Endothelial cell (in vitro differentiated cells): ENCODE measurements at places on chromosomes 6 and 20. TPM values are rescaled to one million over a fixed set of nuclear protein-coding genes. Genes with fewer than 3 reads are reported as not detected.

GRCh38 chr6:118719351-118720124 lies 68.1 kb upstream of the CEP85L start:
- no peaks in the 10 kb centered on the region for H3K4me1 ChIP-seq
- H3K4me3 ChIP-seq: no peak overlapping the region
- peaks cover 2% of the 10 kb centered on the region for H3K27me3 ChIP-seq
- H3K36me3 ChIP-seq: no peaks in the 10 kb centered on the region
- DNase-seq: no peak

Gene FRS3
- total RNA-seq: 8.8 TPM

DNA sequence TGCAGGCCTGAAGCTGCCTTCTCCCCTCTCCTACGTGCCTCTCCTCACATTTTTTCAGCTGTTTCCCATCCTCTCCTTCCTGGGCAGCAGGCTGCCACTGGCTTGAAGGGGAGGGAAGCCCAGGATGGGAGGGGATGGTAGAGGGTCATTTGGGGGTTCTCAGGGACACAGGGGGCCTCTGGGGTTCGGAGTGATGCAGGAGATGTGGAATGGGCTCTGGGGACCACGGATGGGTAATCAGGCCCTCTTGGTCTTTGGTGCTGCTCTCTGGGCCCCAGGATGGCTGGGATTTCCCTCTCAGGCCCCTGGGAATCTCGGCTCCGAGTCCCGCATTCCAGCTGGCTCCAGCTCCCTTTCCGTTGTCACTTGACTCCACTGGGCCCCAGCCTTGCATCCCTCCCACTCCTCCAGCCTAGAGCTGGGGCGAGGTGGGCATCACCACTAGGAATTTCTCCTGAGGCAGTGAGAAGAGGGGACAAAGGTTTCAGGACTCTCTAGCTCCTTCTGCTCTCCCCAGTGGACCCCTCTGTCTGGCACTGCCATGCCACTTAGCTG lies 2.0 kb upstream of the DDR1 start:
- H3K4me3 ChIP-seq: no peak overlapping the region
- peaks cover 6% of the 10 kb centered on the region for H3K27me3 ChIP-seq
- peaks cover 29% of the 10 kb centered on the region for H3K4me1 ChIP-seq

Gene KCNQ5
- 0.08 TPM for total RNA-seq

DNA sequence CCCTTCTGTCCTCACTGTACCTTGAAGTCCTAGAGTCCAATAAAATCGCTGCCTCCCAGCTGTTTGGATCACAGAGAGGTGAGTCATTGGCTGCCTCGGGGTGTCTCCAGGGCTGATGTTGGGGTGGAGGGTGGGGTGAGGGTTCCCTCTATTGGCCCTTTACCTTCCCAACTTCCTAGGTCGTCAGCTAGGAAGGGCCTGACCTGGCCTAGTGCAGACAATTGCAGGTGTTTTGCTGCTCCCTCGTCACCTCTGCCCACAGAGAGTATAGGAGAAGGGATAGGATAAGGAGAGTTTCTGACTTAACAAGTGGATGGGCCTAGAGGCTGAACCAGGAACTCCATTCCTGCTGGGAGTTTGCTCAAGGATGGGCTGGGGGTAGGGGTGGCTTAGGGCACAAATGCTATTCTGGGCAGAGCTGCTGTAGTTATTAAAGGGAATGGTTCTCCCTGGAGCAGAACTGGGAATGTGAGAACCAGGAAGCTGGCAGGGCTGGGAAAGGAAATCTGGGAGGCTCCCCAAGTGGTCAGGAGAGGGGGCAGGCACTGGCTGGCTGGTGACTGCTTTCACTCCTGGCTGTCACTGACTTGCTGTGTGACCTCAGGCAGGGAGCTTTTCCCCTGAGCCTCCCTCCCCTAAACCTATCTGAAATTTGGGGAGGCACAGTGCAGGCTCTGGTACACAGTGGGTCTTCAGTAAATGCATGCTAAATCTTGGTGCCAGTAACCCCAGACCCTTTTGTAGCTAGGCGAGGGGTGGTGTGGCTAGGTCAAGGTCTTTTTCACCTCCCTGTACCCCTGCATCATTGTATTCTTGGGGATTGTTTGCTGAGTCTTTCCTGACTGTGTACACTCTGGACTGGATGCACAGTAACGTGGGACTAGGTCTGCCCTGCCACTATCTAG lies 1.5 kb downstream of the TP53INP2 start:
- H3K4me1 ChIP-seq: peaks cover 52% of the 10 kb centered on the region
- peak; percentile 39 for DNase-seq
- H3K4me3 ChIP-seq: peak overlapping the region; percentile 96
- H3K27me3 ChIP-seq: peaks cover 19% of the 10 kb centered on the region
- H3K27ac ChIP-seq: peak overlapping the region; percentile 89

Gene PRR18
- 1.1 TPM for total RNA-seq
